ENCODE measurements at places on chromosomes 12 and 14. TPM values are rescaled to one million over a fixed set of nuclear protein-coding genes. Genes with fewer than 3 reads are reported as not detected.

Gene CLEC1B
- 0.43 TPM for polyA plus RNA-seq

Gene DUSP6
- polyA plus RNA-seq, result 76.1 TPM

DNA sequence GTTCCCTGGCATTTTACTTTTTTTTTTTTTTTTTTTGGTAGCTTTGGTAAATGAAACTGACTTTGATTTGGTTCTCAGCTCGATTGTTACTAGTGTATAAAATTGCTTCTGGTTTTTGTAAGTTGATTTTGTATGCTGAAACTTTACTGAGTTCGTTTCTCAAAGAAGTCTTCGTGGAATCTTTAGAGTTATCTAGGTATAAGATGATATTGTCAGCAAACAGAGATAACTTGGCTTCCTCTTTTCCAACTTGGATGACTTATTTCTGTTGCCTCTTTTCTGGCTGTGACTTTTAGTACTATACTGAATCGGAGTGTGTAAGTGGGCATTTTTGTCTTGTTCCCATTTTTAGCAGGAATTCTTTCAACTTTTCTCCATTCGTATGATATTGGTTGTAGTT lies 28.1 kb downstream of the USP15 start:
- DNase-seq, result no peak

- DNase-seq, result no peak
Observed at GRCh38 chr12:24360907-24361306, 411.4 kb upstream of the SOX5 start.

- no peak for DNase-seq
Observed at GRCh38 chr12:88764781-88765480, 184.7 kb upstream of the KITLG start.

- DNase-seq, result no peak
Observed at GRCh38 chr12:93846936-93847516, 169.9 kb downstream of the CRADD start.

- peak; percentile 32 for DNase-seq
Observed at GRCh38 chr14:76867516-76868453, 41.6 kb downstream of the LRRC74A start.

DNA sequence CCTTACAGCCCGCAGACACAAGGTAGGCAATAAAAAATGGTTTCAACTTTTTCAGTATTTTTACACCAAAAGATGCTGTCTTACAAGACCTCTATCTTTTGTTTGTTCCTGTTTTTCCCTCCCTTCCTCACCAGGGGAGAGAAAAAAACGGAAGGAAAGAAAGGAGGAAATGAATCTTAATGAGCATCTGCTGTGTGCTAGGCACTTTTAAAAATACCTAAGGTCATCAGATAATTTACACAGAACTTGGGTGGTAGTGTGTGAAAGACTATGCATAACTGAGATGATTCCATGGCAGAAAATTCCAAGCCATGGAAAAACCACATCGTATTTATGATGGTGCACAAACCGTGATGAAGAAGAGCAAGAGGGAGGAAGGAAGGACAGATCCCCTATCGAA lies 121.2 kb downstream of the DIP2B start:
- DNase-seq, result no peak

- no peak for DNase-seq
Observed at GRCh38 chr12:45674181-45674977, 55.1 kb upstream of the ARID2 start.

GRCh38 chr12:28909291-28909690 lies 239.8 kb upstream of the FAR2 start:
- no peak for DNase-seq
